DND-41 (cell line): ENCODE measurements at places on chromosomes 13 and 19.

DNA sequence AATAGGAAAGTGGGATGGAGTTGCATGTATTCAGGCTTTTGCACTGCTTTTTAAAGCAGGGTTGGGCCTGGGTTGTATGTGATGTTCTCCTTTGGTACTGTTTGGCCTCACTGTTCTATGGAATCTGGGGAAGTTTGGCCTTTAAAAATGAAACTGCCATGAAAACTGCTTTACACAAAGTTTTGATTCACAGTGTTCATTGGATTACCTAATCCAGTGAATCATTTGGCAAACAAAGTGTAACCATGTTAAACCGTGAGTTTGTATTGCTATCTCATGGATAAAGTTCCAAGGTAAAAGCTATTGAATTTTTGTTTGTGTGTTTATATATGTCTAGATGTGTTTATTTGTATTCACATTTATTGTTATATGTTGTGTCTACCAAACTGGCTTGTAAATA is 1658.6 kb downstream of the OLFM4 start:
- no peak overlapping the region for H3K27ac ChIP-seq
- no peaks in the 10 kb centered on the region for H3K4me1 ChIP-seq
- no peak for DNase-seq
- no peaks in the 10 kb centered on the region for H3K36me3 ChIP-seq
- H3K27me3 ChIP-seq = no peaks in the 10 kb centered on the region
- no peak overlapping the region for H3K4me3 ChIP-seq

- no peak for DNase-seq
- no peak overlapping the region for H3K27ac ChIP-seq
- no peaks in the 10 kb centered on the region for H3K36me3 ChIP-seq
- H3K27me3 ChIP-seq = no peaks in the 10 kb centered on the region
- H3K4me3 ChIP-seq = no peak overlapping the region
These were observed 60.8 kb downstream of the CEBPG start for GRCh38 chr19:33434069-33434885.

DNA sequence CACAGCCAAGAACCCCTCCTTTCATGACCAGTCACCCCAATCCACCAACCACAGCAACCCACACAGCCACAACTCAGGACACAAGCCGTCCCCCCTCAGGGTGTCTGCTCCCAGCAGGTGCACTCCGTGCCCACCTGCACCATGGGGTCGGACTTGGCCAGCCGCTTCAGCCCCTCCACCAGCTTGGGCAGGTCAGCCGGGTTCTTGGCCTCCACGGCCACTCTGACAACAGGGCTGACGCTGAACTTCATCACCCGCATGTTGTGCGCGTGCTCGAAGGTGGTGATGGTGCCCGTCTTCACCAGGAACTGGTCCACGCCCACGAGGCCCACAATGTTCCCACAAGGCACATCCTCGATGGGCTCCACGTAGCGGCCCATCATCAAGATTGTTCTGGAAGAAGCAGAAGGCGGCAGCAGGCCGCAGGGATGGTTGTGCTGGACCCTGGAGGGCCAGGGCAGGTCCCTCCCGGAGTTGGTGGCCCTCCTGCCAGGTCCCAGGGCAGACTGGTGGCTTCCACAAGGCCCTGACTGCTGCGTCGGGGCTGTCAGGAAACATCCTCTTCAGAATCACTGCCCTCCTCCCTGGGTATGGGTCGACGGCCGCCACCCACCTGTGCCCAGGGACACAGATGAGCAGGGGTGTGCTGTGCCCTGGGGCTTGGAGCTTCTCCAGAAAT is 5.5 kb downstream of the EEF2 start:
- DNase-seq = no peak
- H3K27ac ChIP-seq = no peak overlapping the region
- peaks cover 52% of the 10 kb centered on the region for H3K4me1 ChIP-seq
- H3K36me3 ChIP-seq = peaks cover 98% of the 10 kb centered on the region
- no peak overlapping the region for H3K4me3 ChIP-seq
- no peaks in the 10 kb centered on the region for H3K27me3 ChIP-seq

- no peak overlapping the region for H3K27ac ChIP-seq
- DNase-seq = no peak
- no peaks in the 10 kb centered on the region for H3K27me3 ChIP-seq
These were observed 12.5 kb downstream of the ALG5 start for GRCh38 chr13:36986462-36987240.

GRCh38 chr13:33369073-33369472 is 83.5 kb upstream of the STARD13 start:
- H3K27me3 ChIP-seq = no peaks in the 10 kb centered on the region
- H3K4me1 ChIP-seq = no peaks in the 10 kb centered on the region
- H3K36me3 ChIP-seq = no peaks in the 10 kb centered on the region
- DNase-seq = no peak
- H3K27ac ChIP-seq = no peak overlapping the region

DNA sequence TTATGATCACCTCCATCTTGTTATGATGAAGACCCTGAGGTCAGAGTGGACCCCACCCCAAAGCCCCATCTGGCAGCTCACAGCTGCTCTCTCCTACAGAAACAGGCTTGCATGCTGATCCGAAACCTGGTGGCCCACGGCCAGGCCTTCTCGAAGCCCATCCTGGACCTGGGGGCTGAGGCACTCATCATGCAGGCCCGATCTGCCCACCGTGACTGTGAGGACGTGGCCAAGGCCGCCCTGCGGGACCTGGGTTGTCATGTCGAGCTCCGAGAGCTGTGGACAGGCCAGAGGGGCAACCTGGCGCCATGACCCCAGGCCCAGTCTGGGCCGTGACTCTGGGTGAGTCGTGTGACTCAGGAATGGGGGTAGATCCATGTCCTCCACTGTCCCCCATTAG is 6.5 kb upstream of the SLC25A42 start:
- H3K36me3 ChIP-seq = peaks cover 84% of the 10 kb centered on the region
- H3K4me3 ChIP-seq = no peak overlapping the region
- H3K4me1 ChIP-seq = peaks cover 4% of the 10 kb centered on the region; the same call in 1 of the 2 replicates
- no peaks in the 10 kb centered on the region for H3K27me3 ChIP-seq

DNA sequence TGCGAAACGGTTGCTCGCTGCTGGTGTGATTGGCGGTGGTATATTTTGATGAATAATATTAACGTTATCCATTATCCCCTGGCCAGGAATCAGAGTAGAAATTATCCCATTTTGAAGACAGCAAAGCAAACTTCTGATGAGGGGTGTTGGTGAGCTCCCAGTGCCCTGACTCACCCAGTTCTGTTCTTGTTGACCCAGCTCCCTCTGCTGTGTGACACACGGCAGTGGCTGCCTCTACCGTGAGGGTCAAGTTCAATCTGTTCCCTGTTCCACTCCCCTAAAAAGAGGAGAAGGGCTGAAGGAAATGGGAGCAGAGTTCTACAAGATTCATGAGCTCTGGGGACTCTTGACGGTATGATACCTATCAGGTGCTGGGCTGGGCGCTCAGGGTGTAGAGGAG is 2.0 kb downstream of the CAMSAP3 start:
- DNase-seq = no peak
- no peaks in the 10 kb centered on the region for H3K27me3 ChIP-seq
- H3K4me1 ChIP-seq = no peaks in the 10 kb centered on the region
- no peaks in the 10 kb centered on the region for H3K36me3 ChIP-seq
- H3K27ac ChIP-seq = no peak overlapping the region

- no peak for DNase-seq
- no peak overlapping the region for H3K4me3 ChIP-seq
- H3K36me3 ChIP-seq = 0 out of 2 replicates have a peak, but pooled peaks cover 9% of the 10 kb centered on the region
- no peak overlapping the region for H3K27ac ChIP-seq
- peaks cover 7% of the 10 kb centered on the region for H3K4me1 ChIP-seq
These were observed 10.1 kb downstream of the ZNF44 start for GRCh38 chr19:12284631-12285030.

DNA sequence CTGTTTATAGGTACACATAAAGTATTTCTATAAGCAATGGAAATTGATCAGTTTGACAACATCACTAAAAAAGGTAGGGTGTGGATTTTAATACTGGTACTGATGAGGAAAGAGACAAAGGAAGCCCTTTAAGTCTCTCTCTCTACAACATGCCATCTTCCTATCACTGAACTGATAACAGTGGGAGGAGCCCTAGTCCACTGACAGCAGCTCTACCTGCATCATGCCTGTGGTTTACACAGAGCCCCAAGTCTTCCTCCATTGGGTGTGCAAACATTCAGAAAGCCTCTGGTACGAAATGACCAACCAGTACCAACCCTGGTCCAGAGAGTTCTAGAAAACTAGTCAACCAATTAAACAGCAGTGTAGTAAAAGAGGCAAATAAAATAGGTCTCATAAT is 53.4 kb downstream of the KLF12 start:
- no peaks in the 10 kb centered on the region for H3K27me3 ChIP-seq
- peaks cover 61% of the 10 kb centered on the region for H3K4me1 ChIP-seq
- no peak for DNase-seq
- H3K36me3 ChIP-seq = 0 out of 2 replicates have a peak, but pooled peaks cover 10% of the 10 kb centered on the region
- no peak overlapping the region for H3K4me3 ChIP-seq

GRCh38 chr13:30241532-30241931 is 65.8 kb downstream of the KATNAL1 start:
- H3K36me3 ChIP-seq = peaks cover 37% of the 10 kb centered on the region
- H3K4me1 ChIP-seq = no peaks in the 10 kb centered on the region
- no peak overlapping the region for H3K27ac ChIP-seq
- DNase-seq = no peak

- no peaks in the 10 kb centered on the region for H3K4me1 ChIP-seq
- no peaks in the 10 kb centered on the region for H3K27me3 ChIP-seq
- no peak for DNase-seq
- H3K4me3 ChIP-seq = no peak overlapping the region
- H3K27ac ChIP-seq = no peak overlapping the region
These were observed 379.9 kb downstream of the LIG4 start for GRCh38 chr13:107835339-107836018.

DNA sequence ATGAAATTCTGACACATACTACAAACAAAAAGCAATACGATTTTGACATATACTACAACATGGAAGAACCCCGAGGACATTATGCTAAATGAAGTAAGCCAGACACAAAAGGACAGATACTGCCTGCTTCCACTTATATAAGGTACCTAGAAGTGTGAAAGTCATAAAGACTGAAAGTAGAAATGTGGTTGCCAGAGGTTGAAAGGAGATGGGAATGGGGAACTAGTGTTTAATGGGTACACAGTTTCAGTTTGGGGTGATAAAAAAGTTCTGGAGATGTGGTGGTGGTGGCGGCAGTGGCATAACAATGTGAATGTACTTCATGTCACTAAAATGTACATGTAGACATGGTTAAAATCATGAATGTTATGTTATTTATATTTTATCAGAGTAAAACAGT is 12.1 kb upstream of the NDFIP2 start:
- no peak overlapping the region for H3K27ac ChIP-seq
- DNase-seq = no peak
- H3K4me1 ChIP-seq = no peaks in the 10 kb centered on the region
- no peaks in the 10 kb centered on the region for H3K36me3 ChIP-seq
- no peaks in the 10 kb centered on the region for H3K27me3 ChIP-seq
- H3K4me3 ChIP-seq = no peak overlapping the region

GRCh38 chr19:51272183-51272810 is 21.4 kb downstream of the SIGLECL1 start:
- no peak overlapping the region for H3K4me3 ChIP-seq
- peak; percentile 16 for DNase-seq
- H3K27ac ChIP-seq = no peak overlapping the region
- peaks cover 6% of the 10 kb centered on the region for H3K27me3 ChIP-seq

GRCh38 chr19:23882493-23882892 is 32.2 kb upstream of the ZNF726 start:
- H3K36me3 ChIP-seq = no peaks in the 10 kb centered on the region
- no peak overlapping the region for H3K27ac ChIP-seq
- H3K4me1 ChIP-seq = no peaks in the 10 kb centered on the region
- DNase-seq = no peak

GRCh38 chr13:76647550-76647949 is 238.7 kb downstream of the KCTD12 start:
- no peaks in the 10 kb centered on the region for H3K27me3 ChIP-seq
- no peak for DNase-seq
- H3K27ac ChIP-seq = no peak overlapping the region
- no peak overlapping the region for H3K4me3 ChIP-seq
- no peaks in the 10 kb centered on the region for H3K4me1 ChIP-seq

DNA sequence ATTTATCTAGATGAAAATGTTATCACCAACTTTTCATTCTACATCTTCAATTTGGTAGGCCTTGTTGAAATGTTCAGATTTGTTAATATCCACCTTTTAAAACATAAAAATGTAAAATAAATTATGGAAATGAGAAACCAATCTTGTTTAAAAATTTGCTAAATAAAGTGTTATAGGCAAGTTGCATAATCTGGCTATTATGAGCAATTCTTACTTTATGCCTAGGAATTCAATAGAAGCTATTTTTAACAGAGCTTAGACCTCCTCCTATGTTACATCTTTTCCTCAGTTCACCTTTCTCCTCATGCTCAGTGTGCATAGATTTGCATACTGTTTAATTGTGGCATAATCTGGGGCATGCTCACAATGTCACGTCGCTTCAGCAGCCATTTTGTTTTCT is 87.9 kb upstream of the POSTN start:
- no peak overlapping the region for H3K4me3 ChIP-seq
- no peaks in the 10 kb centered on the region for H3K36me3 ChIP-seq
- H3K27ac ChIP-seq = no peak overlapping the region

- no peaks in the 10 kb centered on the region for H3K36me3 ChIP-seq
- DNase-seq = no peak
- H3K27ac ChIP-seq = no peak overlapping the region
- H3K4me1 ChIP-seq = no peaks in the 10 kb centered on the region
- H3K27me3 ChIP-seq = peaks cover 6% of the 10 kb centered on the region
These were observed 332.2 kb downstream of the TEX29 start for GRCh38 chr13:111652676-111653075.

DNA sequence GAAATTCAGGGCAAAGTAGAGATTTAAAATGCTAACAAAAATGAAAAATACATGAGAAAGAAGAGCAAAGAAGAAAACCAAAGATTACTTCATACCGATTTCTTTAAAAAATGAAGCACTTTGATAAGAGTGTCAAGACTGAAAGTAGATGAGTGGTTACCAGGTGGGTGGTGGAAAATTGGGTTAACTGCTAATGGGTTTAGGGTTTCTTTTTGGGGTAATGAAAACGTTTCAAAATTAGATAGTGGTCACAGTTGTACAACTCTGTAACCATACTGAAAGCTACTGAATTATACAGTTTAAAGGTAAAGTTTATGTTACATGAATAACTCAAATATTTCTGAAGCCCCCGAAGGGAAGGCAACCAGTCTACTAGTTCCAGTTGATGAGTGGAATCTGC is 179.4 kb downstream of the NDFIP2 start:
- H3K4me3 ChIP-seq = no peak overlapping the region
- no peaks in the 10 kb centered on the region for H3K4me1 ChIP-seq
- H3K27ac ChIP-seq = no peak overlapping the region
- H3K36me3 ChIP-seq = no peaks in the 10 kb centered on the region

GRCh38 chr19:19064811-19065745 is 1.3 kb downstream of the SLC25A42 start:
- DNase-seq = peak; percentile 47
- H3K4me1 ChIP-seq = peaks cover 33% of the 10 kb centered on the region
- no peaks in the 10 kb centered on the region for H3K27me3 ChIP-seq
- H3K36me3 ChIP-seq = peaks cover 9% of the 10 kb centered on the region
- peak overlapping the region; percentile 74 for H3K4me3 ChIP-seq
